ENCODE measurements at places on chromosomes 2 and 18.

GRCh38 chr2:168784993-168785392 is 17.4 kb upstream of the NOSTRIN start:
- DNase-seq: no peak

DNA sequence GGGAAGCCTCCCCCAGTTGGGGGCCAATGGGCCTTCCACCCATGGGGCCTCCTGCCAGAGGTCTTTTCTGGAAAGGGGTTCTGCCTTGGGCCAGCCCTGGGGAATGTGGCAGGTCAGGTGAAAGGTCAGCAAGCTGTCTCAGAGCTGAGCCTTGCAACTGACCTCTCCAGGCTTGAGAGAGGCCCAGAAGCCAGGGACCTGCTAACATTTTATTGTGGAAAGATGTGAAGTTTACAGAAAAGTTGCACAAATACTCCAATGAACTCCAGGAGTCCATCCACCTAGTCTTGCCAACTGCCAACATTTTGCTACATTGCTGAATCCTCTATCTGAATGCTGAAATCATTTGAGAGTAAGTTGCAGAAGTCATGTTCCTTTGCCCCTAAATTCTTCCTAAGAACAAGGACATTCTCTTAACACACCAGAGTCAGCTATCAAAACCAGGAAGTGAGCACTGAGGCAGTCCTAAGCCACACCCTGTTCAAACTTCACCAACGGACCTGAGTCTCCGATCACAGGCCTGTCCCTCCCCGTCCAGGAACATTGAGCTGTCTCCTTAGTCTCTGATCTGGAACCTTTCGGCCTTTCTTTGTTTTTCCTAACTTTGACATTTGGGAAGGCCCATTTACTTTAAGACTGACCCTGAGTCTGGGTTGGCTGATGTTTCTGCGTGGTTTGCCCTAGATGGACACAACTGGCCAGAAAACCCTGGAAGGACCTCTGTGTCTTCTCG is 4.0 kb downstream of the SNORC start:
- DNase-seq: no peak

DNA sequence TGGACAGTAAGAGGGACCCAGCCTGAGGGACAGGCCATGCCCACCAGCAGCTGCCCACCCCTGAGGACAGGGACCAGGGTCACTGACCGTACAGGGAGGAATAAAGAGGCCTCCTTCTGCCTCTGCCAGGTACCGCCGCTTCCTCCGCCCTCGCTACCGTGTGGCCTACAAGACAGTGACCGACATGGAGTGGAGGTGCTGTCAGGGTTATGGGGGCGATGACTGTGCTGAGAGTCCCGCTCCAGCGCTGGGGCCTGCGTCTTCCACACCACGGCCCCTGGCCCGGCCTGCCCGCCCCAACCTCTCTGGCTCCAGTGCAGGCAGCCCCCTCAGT is 2.2 kb downstream of the EMILIN1 start:
- no peak for DNase-seq

DNA sequence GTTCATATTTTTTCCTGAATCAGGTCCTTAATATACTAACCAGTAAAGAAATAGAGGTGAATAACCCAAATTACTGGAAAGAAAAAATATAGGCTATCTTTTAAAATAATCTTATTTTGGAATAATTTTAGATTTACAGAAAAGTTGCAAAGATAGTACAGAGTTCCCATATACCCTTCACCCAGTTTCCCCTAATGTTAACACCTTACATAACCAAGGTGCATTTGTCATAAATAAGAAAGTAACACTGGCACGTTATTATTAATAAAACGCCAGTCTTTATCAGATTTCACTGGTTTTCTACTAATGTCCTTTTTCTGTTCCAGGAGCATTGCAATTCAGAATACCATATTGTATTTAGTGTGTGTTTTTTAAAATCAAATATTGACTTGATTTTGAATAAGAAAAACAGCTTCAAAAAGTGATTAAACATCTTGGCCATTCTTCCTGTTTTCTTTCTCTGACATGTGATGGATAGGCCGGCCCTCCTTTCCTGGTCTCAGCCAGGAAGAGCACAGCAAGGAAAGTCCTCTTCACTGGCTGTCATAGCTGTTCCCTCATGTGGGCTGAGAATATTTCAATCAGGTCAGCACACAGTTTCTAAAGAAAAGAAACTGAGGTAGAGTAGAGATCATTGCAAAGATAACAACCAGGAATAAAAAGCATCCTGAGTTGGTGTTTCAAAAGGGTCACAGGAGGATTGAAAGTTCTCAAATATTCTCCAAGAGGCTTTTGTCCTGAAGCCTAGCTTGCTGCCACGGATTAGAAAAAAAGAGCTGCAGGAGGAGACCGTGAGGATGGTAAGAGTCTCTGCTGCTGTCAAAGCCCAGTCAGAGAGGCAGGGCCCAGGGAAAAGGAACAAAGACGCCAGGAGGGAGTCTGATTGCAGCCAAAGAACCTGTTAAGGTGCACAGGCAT is 79.3 kb upstream of the ARL5A start:
- DNase-seq: no peak

DNA sequence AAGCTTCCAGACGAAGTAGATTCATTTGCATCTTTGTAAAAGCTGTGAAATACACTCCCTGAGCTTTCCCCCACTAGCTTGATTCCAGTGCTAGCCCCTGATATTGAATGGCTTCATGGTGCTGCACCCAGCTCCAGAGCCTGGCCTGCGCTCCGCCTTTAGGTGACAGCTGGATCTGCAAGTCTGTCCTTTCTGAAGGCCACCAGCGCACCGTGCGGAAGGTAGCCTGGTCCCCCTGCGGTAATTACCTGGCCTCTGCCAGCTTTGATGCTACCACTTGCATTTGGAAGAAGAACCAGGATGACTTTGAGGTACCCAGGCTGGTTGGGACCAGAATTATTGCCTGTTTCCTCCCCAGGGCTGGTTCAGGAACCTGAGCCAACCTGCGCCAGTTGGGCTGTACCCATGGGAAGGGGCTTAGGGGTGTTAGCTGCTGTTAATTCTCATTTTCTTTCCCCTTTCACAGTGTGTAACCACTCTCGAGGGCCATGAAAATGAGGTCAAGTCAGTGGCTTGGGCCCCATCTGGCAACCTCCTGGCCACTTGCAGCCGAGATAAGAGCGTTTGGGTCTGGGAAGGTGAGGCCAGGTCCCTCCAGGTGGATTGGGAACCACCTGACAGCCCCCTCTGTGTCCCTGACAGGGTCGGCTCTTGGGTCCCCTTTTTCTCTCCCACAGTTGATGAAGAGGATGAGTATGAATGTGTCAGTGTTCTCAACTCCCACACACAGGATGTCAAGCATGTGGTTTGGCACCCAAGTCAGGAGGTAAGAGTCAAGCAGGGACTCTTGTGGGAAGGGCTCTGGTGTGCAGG is 1.3 kb downstream of the CIAO1 start:
- peak; percentile 11 for DNase-seq

All from NCI-H1105 (cell line).